Fibroblast of skin of scalp (primary cell): ENCODE measurements at places on chromosomes 3 and 15.
A peak's percentile ranks its signal among the peaks of the same experiment; 100 is the strongest.

DNA sequence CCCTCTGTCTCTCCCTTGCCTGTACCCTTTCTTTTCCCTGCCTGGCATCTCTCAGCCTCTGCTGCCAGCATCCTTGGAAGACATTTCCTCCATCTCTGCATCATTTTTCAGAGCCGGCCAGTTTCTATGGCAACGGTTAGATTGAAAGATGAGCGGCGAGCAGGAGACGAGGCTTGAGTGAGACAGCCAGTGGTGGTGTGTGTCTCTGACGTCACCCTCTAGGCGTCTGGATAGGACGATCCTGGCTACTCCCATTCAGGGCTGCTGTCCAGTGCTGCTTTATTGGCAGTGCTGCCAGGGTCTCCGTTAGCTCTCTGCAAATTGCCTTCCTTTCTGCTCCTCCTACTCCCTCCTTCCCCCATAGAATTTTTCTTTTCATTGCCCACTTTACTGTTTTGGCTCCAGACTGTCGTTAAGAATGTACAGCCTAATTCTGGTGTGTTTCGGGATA, 57.9 kb downstream of the TRAK1 start:
- peak; percentile 82 for DNase-seq

DNA sequence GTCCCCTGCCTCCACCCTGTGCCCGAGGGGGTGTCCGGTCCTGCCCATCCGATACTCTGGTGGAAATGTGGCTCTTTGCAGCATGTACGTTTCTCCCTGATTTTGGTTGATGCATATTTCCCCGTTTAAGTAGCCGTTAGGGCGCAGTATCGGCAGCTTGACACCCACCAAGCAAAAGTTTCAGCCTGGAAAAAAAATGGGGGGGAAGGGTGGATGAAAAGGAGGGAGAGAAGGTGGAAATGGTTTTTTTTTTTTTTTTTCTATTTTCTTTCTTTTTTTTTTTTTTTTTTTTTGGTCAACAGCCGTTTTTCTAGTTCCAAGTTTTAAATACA, 1.3 kb downstream of the RAP2B start:
- peak; percentile 48 for DNase-seq

- DNase-seq: peak; percentile 99
Observed at GRCh38 chr3:59559721-59560435, 510.1 kb upstream of the CFAP20DC start.

DNA sequence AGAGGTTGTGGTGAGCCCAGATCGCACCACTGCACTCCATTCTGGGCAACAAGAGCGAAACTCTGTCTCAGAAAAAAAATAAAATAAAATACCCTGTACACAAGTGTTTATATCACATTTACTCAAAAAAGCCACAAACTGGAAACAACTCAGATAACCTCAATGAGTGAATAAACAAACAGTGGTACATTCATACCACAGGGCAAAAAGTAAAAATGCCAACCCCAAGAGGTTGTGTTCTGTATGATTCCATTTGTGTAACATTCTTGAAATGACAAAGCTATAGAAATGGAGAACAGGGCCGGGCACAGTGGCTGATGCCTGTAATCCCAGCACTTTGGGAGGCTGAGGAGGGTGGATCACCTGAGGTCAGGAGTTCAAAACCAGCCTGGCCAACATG, 12.9 kb downstream of the EDC3 start:
- DNase-seq: no peak

DNA sequence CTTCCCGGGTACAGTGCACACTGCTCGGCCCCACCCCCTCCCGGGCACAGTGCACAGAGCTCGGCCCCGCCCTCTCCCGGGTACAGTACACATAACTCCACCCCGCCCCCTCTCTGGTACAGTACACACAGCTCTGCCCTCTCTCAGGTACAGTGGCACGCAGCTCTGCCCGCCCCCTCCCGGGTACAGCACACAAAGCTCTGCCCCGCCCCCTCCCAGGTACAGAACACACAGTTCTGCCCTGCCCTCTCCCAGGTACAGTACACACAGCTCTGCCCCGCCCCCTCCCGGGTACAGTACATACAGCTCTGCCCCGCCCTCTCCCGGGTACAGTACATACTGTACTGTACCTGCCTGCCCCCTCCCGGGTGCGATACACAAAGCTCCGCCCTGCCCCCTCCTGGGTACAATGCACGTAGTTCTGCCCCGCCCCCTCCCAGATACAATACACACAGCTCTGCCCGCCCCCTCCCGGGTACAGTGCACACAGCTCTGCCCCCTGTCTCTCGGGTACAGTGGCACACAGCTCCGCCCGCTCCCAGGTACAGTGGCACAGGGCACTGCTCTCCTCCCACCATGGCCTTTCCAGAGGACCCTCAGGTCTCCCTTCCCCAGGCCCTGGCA, 16.4 kb upstream of the PRR20G start:
- no peak for DNase-seq

DNA sequence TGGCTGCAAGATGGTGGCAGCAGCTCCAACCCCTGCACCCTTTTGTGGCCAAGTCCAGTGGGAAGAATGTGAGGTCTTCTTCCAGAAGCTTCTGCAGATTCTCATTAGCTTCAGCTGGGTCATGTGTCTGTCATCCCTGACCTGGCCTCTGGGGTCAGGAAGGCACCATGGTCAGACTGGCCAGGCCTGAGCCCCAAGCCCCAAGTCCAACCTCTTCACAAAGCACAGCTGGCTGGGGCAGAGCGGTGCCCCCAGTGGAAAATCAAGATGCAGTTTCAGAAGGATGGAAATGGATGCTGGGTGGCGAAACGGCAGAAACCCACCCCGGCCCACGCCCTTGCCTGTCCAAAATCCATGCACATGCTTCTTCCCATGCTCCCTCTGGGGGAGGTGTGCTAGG, 15.9 kb upstream of the GATA2 start:
- DNase-seq: no peak

DNA sequence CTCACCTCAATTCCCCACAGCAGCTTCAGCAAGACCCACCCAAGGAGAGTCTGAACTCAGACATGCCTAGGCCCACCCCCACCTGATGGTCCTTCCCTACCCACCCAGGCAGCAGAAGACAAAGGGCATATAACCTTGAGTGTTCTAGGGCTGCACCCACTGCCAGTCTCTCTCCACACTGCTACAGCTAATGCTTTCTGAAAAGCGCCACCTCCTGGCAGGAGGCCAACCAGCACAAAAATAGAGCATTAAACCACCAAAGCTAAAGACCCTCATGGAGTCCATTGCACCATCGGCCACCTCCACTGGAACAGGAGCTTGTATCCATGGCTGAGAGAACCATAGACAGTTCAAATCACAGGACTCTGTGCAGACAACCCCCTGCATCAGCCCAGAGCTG, 11.3 kb upstream of the RPL39L start:
- DNase-seq: peak; percentile 11

DNA sequence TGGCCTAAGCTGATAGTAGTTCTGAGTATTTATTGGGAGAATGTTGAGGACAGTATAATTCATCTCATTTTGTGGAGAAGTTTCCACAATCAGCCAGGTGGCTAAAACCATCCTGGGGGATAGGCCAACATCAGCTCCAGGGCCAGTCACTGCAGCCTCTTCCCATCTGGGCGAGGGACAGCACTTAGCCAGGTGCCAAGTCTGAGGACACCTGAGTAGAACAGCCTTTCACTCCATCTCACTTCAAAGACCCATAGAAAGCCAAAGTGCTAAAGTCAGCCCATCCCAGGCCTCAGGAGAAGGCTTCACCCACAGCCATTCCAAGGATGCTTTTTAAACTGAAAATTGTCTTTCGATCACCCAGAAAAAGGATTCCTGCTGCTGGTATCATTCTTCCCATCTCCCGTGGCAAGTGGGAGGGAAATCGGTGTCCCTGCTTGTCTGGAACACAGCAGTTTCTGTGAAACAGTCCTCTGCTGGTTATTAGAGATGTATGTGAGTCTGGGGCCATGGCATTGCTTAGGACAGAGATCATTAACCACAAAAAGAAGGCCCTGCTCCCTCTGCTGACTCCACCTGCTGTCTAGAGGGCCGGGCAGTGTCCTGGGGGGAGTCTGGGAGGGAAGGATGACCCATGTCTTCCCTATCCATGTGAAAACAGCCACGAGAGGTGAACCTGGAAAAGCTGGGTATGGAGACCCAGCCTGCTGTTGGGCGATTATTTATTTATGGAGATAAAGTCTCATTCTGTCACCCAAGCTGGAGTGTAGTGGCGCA, 9.6 kb downstream of the CALML4 start:
- DNase-seq: no peak

DNA sequence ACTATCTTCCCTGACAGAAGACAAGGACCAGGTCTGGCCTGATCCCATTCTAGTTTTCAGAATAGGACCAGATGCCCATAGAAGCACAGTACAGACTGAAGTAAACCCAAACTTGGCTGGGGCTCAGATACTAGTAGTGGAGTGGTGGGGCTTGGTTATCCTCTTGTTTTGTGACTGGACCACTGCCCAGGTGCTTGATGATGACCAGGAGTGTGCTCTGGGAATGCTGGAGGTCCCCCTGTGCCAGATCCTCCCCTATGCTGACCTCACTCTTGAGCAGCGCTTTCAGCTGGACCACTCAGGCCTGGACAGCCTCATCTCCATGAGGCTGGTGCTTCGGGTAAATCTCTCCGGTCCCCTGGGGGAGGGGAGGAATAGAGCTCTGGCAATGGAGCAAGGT, 36.3 kb downstream of the ESYT3 start:
- DNase-seq: no peak

- no peak for DNase-seq
Observed at GRCh38 chr15:61681038-61681418, 379.2 kb downstream of the VPS13C start.

DNA sequence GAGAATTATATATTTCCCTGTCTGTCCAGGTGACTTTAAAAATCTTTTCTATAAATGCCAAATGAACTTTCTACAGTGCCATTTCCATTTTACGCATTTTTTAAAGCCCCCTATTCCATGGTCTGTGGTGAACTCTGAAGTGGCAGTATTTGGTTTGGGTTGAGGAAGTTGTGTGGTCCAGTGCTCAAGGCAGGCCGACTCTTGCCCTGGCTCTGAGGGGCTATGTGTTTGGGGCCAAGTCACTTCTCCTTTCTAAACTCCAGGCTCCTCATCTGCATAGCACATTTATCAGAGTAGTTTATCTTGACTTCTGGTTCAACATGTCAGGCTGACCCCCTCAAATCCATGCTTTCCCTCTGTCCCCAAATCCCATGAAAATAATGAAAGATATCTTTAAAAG, 14.1 kb downstream of the TTC21A start:
- DNase-seq: no peak

- DNase-seq: no peak
Observed at GRCh38 chr15:50735156-50735555, 30.4 kb downstream of the SPPL2A start.

DNA sequence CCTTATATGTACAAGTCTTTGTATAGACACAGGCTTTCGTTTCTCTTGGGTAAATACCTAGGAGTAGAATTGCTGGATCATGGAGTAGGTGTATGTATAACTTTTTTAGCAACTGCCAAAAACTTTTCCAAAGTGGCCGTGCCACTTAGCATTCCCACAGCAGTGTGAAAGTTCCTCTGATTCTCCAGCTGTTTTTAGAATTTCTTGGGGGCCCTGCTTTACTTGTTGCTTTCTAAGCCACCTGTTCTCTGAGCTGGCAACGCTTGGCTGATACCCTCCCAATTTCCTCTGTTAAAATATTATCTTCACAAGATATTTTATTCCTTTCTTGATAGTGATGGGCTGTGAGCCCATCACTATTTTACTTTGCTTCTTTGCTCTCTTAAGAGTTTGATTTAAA, 19.2 kb downstream of the LIMD1 start:
- no peak for DNase-seq

- peak; percentile 94 for DNase-seq
Observed at GRCh38 chr3:123642182-123642956, 57.5 kb upstream of the HACD2 start.

- peak; percentile 58 for DNase-seq
Observed at GRCh38 chr3:134059671-134060560, 30.2 kb upstream of the SLCO2A1 start.

DNA sequence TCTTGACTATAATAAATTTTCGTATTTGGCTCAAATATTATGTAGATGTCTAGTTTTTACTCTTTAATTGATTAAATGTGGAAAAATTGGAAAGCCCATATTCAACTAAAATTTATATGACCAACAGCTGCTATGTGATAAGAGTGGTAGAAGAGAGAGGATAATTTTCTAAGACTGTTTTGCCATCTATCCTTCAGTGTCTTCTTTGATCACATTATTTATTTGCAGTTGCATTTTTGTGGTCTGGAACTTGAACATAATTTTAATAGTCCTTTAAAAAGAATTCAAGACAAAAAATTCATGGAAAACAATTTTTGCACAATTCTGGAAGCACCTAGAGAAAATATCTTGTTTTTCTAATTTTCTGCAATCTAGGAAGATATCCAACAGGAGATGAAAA, 213.3 kb upstream of the THBS1 start:
- no peak for DNase-seq

- DNase-seq: peak; percentile 25
Observed at GRCh38 chr3:51539291-51539941, 897 bp downstream of the RAD54L2 start.

DNA sequence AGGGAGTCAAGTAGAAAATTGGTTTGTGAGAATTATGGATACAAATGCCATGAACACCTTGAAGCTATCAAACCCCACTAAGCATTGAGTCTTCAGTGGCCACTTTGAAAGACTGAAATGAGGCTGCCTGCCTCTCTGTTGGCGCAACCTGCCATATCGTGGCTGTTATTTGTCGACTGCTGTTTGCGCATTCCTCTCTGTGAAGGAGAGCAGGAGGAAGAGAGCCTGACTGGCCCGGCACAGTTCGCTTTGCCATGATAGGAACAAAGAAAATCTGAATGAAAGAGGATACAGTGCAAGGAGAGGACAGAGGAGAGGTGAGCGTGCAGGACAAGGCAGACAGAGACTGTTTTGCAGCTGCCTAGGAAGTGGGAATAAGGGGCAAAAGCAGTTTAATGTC, 289.4 kb downstream of the RYR3 start:
- DNase-seq: no peak

DNA sequence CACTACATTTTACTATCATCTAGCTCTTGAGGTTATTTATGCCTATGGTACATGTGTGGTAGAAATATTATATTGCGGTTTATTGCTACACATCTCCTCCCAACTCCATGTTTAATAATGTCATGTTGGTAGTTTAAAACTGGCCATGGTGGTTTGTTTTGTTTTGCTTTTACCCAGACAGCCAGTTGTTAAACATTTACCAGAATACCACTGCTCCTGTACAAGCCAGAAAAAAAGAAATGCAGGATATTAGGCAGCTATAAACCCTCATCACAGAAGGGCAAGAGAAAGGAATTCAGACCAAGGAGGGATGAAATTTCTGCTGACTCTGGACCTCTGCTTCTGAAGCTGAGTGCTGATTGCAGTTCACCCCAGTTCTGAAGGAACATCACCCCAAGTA, 451.8 kb upstream of the IL12A start:
- no peak for DNase-seq

- peak; percentile 79 for DNase-seq
Observed at GRCh38 chr3:13548696-13549622, at the start of gene FBLN2. FBLN2 (plus strand) TSS chr3:13549125; CDS start chr3:13570356, 21,231 bp downstream.

- DNase-seq: no peak
Observed at GRCh38 chr3:111787556-111788463, 71.3 kb upstream of the PHLDB2 start.

DNA sequence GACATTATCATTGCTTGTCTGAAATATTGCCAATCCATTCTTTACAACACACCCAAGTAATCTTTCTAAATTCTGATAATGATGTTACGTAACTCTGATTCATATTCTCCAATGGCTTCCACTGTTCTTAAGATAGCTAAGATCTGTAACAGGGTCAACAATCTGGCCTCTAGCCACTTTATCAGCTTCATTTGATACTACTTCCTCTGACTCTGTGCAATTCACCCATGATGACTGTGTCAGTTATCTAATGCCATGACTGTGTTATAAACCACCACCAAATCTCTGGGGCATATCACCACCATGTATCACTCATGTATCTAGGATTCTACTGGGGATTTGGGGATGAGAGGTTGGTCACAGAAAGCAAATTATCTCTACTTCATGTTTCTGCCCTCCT, 44.0 kb downstream of the CD200 start:
- DNase-seq: peak; percentile 67
